T-cell (primary cell): ENCODE measurements at places on chromosomes 12 and 14. TPM values are rescaled to one million over a fixed set of nuclear protein-coding genes. Genes with fewer than 3 reads are reported as not detected.

DNA sequence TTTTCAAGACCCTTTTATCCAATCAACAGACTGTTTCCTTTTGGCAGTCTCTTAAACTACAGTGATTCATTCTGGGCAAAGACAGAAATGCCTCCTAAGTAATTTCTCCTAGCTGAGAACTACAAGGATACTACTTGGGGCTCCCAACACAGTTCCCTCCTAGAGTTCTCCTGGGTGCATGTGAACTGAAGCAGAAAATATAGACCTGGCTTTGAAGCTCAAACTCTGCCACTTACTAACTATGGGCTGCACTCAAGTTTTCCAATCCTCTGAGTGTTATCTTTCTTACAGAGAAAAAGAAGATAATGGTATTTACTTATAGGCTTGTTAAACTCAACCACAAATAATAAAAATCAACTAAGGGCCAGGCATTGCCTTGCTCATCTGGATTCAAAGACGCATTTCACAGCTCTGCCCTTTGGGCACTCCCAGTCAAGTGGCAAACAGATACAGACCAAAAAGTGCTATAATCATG lies 97.6 kb downstream of the EFCAB11 start:
- no peak overlapping the region for H3K27ac ChIP-seq
- no peak overlapping the region for H3K4me3 ChIP-seq
- H3K27me3 ChIP-seq, result no peaks in the 10 kb centered on the region
- no peak for DNase-seq
- no peaks in the 10 kb centered on the region for H3K4me1 ChIP-seq
- no peaks in the 10 kb centered on the region for H3K36me3 ChIP-seq

GRCh38 chr12:9797722-9798619 lies 29.3 kb upstream of the KLRF1 start:
- no peaks in the 10 kb centered on the region for H3K36me3 ChIP-seq
- peak; percentile 55 for DNase-seq
- H3K4me3 ChIP-seq, result no peak overlapping the region
- peak overlapping the region; percentile 54 for H3K27ac ChIP-seq

DNA sequence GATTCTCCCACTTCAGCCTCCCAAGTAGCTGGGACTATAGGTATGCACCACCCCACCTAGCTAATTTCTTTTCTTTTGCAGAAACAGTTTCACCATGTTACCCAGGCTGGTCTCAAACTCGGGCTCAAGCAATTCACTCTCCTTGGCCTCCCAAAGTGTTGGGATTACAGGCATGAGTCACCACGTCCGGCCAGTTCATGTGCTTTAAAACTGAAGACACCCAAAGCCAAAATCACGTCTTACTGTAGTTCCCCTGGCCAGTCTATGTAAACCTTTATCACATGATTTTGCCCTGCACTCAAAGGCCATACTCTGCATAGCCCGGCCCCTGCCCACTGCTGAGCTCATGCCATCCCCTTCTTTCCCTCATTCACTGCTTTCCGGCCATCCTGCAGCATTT lies 4.5 kb downstream of the ALKBH2 start:
- no peak overlapping the region for H3K4me3 ChIP-seq
- peaks cover 8% of the 10 kb centered on the region for H3K4me1 ChIP-seq
- H3K27me3 ChIP-seq, result no peaks in the 10 kb centered on the region
- H3K36me3 ChIP-seq, result peaks cover 3% of the 10 kb centered on the region
- no peak for DNase-seq
- no peak overlapping the region for H3K27ac ChIP-seq

The RPS6KL1 gene
- 5.3 TPM for total RNA-seq

GRCh38 chr12:120514002-120514401 lies 15.0 kb downstream of the COQ5 start:
- H3K4me3 ChIP-seq, result no peak overlapping the region
- no peaks in the 10 kb centered on the region for H3K27me3 ChIP-seq
- no peaks in the 10 kb centered on the region for H3K4me1 ChIP-seq
- no peak overlapping the region for H3K27ac ChIP-seq

The GPR162 gene
- not detected for total RNA-seq

DNA sequence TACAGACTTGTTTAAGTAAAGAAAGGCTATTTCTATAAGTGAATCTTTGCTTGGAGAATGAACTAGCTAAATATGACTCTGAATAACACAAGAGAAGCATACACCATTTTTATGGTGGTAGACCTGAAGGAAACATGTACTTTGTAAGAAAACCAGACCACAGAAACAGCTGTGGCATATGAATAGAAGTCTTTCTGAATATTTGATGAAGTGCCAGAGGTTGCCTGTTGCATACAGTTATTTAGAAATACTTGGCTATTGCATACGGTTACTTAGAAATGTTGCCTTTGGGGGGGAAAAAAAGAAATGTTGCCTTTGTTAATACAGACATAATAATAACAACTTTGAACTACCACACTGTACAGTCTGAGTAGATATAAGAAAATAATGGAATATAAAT lies 16.8 kb upstream of the LEMD3 start:
- no peak overlapping the region for H3K4me3 ChIP-seq
- no peak for DNase-seq
- no peaks in the 10 kb centered on the region for H3K27me3 ChIP-seq
- no peaks in the 10 kb centered on the region for H3K36me3 ChIP-seq
- H3K4me1 ChIP-seq, result no peaks in the 10 kb centered on the region

DNA sequence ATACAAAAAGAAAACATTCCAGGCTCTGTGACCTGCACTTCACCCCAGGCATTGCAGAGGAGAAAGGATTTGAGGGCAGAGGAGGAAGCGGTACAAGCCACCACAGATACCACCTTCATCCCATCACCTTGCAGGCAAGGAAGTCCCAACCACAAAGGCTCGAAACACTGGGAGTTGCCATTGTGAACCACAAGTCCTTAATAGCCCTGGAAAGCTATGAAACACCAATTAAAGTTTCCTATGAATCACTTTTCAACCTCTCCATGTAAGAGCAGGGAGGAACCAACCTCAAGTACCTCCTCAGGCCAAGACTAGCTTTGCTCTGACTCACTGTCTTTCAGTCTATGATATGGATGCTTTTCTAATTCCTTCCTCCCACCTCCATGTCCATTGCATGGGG lies 27.0 kb downstream of the MAP3K9 start:
- H3K4me1 ChIP-seq, result peaks cover 9% of the 10 kb centered on the region
- H3K27me3 ChIP-seq, result no peaks in the 10 kb centered on the region
- H3K4me3 ChIP-seq, result no peak overlapping the region

GRCh38 chr14:40870252-40870651 lies 736.4 kb upstream of the LRFN5 start:
- DNase-seq, result no peak
- no peak overlapping the region for H3K27ac ChIP-seq
- H3K36me3 ChIP-seq, result no peaks in the 10 kb centered on the region
- no peaks in the 10 kb centered on the region for H3K27me3 ChIP-seq

GRCh38 chr12:54588110-54588889 lies at the start of gene PPP1R1A:
Gene PPP1R1A, minus strand, starts transcription at chr12:54588659. Its CDS starts 171 bp downstream, at chr12:54588488.
- no peak for DNase-seq
- H3K36me3 ChIP-seq, result no peaks in the 10 kb centered on the region
- H3K27me3 ChIP-seq, result peaks cover 85% of the 10 kb centered on the region
- H3K4me3 ChIP-seq, result peak within 1 kb of the TSS; percentile 1
- no peak within 1 kb of the TSS for H3K27ac ChIP-seq

DNA sequence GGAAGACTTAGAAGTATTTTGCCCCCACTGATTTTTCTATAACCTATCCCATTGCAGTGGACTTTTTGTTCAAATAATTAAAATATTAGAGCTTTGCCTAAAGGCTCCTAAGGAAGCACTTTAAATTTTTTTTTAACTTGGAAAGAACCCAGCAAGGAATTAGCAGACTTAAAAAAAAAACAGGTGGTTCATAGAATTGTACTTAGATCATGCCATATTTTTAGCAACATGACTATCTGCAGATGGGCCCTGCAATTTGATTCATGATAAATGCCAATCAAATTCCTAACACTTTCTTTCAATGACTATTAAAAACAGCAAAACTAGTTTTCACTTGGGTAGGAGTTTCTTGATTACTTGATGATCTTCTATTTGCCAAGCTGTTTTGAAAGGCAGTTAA lies 11.5 kb downstream of the ADAMTS20 start:
- no peaks in the 10 kb centered on the region for H3K4me1 ChIP-seq
- no peak for DNase-seq
- no peaks in the 10 kb centered on the region for H3K36me3 ChIP-seq
- H3K27ac ChIP-seq, result no peak overlapping the region
- no peaks in the 10 kb centered on the region for H3K27me3 ChIP-seq
- H3K4me3 ChIP-seq, result no peak overlapping the region

The SLC16A7 gene
- 49.8 TPM for total RNA-seq

The SLC39A5 gene
- total RNA-seq, result not detected

DNA sequence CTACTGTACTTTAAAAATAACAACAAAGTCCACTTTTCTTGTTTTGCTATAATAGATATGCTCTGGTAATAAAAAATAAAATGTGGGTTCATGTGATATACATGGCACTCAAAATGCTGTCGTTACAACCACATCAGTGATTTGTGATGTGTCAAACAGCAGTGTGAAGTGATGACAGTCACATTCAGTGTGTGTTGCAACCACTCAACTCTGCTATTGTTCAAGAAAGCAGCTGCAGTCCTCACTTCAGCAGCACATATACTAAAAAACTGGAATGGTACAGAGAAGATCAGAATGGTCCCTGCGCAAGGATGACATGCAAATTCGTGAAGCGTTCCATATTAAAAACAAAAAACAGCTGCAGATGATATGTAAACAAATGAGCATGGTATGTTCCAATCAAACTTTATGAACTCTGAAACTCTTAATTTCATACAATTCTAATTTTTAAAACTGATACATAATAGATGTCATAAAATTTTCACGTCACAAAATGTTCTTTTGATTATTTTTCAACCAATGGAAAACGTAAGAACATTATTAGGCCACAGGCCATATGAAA lies 6.7 kb downstream of the TRMT5 start:
- DNase-seq, result no peak
- peaks cover 5% of the 10 kb centered on the region for H3K36me3 ChIP-seq
- no peak overlapping the region for H3K27ac ChIP-seq
- H3K4me3 ChIP-seq, result no peak overlapping the region

GRCh38 chr14:21702316-21702715 lies 28.7 kb upstream of the OR4E1 start:
- H3K4me1 ChIP-seq, result no peaks in the 10 kb centered on the region
- H3K36me3 ChIP-seq, result no peaks in the 10 kb centered on the region
- H3K4me3 ChIP-seq, result no peak overlapping the region
- no peaks in the 10 kb centered on the region for H3K27me3 ChIP-seq

The C12orf50 gene
- 0.07 TPM for total RNA-seq

The CEP83 gene
- 17.0 TPM for total RNA-seq

The KIF5A gene
- total RNA-seq, result 0.89 TPM

DNA sequence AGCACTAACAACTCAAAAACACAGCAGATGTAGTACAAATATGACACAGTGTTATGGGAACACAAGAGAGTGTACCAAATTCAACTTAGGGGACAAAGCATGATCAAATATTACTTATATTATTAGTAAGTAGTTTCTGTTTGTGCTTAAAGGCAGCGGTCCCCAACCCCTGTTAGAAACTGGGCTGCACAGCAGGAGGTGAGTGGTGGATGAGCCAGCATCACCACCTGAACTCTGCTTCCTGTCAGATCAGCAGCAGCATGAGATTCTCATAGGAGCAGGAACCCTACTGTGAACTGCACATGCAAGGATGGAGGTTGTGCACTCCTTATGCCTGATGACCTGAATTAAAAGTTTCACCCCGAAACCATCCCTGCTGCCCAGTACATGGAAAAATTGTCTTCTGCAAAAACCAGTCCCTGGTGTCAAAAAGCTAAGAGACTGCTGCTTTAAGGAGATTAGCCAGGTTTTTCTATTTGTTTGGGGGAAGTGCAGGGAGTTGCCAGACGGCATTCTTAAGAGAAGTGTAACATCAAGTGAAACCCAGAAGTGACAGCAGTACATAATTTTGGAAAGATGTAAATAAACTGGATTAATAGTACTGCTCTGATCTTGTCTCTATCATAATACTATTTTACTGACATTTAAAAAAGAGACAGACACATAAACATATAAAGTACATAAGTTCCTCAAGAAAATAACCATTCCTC lies 26.7 kb downstream of the GTF2A1 start:
- H3K4me1 ChIP-seq, result peaks cover 25% of the 10 kb centered on the region
- H3K4me3 ChIP-seq, result no peak overlapping the region
- H3K36me3 ChIP-seq, result peaks cover 43% of the 10 kb centered on the region

The ZDHHC22 gene
- not detected for total RNA-seq

GRCh38 chr12:109621211-109621694 lies 47.7 kb downstream of the MVK start:
- H3K27me3 ChIP-seq, result peaks cover 43% of the 10 kb centered on the region
- DNase-seq, result no peak
- no peaks in the 10 kb centered on the region for H3K4me1 ChIP-seq
- no peaks in the 10 kb centered on the region for H3K36me3 ChIP-seq
- no peak overlapping the region for H3K27ac ChIP-seq
- H3K4me3 ChIP-seq, result no peak overlapping the region

- no peaks in the 10 kb centered on the region for H3K4me1 ChIP-seq
- H3K27me3 ChIP-seq, result peaks cover 42% of the 10 kb centered on the region
- no peaks in the 10 kb centered on the region for H3K36me3 ChIP-seq
- no peak overlapping the region for H3K27ac ChIP-seq
These were observed 68.5 kb downstream of the TSPAN9 start for GRCh38 chr12:3145546-3146310.

DNA sequence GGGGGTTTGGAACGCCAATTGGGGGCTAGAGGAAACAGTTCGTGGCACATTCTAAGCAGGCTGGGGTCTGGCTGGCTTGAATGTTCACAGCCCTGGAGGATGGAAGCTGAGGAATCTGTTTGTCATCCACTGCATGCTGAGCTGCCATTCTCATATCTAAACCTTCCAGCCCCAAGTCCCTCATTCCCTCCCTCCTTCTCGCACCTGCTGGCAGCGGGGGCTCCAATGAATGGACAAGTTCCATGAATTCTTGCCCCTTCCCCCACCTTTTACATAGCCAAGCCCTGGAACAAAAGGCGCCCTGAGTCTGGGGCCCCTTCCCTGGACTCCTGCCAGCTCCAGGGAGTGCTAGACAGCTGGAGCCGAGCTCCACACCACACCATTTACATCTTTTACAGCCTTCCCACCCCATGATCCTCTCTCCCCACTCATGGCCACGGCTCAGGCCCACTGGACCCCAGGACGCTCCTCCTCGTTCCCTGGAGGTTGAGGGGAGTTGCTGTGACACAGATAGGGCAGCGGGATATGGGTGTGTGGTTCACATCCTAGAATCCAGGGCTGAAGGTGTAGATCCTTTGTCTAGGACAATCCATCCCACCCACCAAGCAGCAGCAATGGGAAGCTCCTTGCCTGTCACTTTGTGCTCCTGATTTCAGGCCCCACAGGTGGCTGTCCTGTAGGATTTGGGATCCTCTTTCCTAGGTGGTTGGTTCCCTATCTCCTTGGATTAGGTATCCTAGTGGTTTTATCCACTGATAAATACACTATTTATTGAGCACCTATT lies 21.7 kb upstream of the VRTN start:
- H3K27ac ChIP-seq, result no peak overlapping the region
- no peaks in the 10 kb centered on the region for H3K4me1 ChIP-seq
- H3K36me3 ChIP-seq, result no peaks in the 10 kb centered on the region
- peaks cover 20% of the 10 kb centered on the region for H3K27me3 ChIP-seq
- H3K4me3 ChIP-seq, result no peak overlapping the region
- no peak for DNase-seq

DNA sequence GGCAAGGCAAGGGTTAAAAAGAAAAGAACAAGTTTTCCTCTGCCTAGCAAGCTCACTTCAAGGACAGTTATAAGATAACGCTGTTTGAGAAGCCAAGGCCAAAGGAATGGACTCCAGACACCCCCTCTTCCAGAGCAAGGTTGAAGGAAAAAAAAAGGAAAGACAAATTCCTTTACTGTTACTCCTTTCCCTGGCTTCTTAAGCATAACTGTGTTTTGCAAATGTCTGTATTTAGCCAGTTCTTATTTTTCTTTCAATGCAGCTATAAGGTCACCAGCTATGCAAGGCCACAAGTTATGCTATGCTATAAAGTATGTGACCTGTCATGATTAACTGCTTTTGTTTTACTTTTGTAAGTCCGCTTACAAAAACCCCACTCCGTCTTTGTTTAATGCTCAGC lies 26.6 kb downstream of the ZNF410 start:
- H3K4me1 ChIP-seq, result no peaks in the 10 kb centered on the region
- peaks cover 20% of the 10 kb centered on the region for H3K36me3 ChIP-seq
- H3K4me3 ChIP-seq, result no peak overlapping the region
- no peaks in the 10 kb centered on the region for H3K27me3 ChIP-seq
- DNase-seq, result no peak
